ENCODE measurements at places on chromosomes 7 and 10. TPM values are rescaled to one million over a fixed set of nuclear protein-coding genes. Genes with fewer than 3 reads are reported as not detected.
A peak's percentile ranks its signal among the peaks of the same experiment; 100 is the strongest.

GRCh38 chr7:71198391-71198790, 66.4 kb downstream of the GALNT17 start:
- no peaks in the 10 kb centered on the region for H3K4me1 ChIP-seq
- no peak for DNase-seq
- no peaks in the 10 kb centered on the region for H3K27me3 ChIP-seq
- no peaks in the 10 kb centered on the region for H3K36me3 ChIP-seq
- H3K27ac ChIP-seq, result no peak overlapping the region
- H3K4me3 ChIP-seq, result no peak overlapping the region

- no peaks in the 10 kb centered on the region for H3K4me1 ChIP-seq
- H3K36me3 ChIP-seq, result no peaks in the 10 kb centered on the region
- H3K27me3 ChIP-seq, result no peaks in the 10 kb centered on the region
- no peak overlapping the region for H3K4me3 ChIP-seq
Measured at GRCh38 chr7:47659664-47660462, 78.0 kb upstream of the TNS3 start.

GRCh38 chr10:71765176-71765904, 8.0 kb downstream of the VSIR start:
- DNase-seq, result no peak
- H3K36me3 ChIP-seq, result peaks cover 41% of the 10 kb centered on the region
- peak overlapping the region; percentile 94 for H3K27ac ChIP-seq

DNA sequence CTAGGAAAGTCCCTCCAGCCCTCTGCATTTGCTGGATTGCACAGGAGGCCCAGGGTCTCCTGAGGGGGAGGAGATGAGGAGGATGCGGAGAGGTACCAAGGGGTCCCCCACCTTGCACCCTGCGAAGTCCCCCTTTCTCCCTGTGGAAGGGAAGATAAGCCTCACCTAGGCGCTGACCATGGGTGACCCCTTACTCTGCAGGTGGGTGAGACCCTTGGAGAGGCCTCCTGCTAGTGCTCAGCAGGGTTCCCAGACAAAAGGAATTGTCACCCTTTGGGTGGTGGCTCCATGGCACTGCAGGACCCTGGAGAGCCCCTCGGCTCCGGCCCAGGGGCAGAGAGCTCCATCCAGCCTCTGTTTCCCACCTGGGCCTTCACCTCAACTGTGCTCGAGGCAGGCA, 107.0 kb upstream of the RET start:
- H3K27me3 ChIP-seq, result peaks cover 26% of the 10 kb centered on the region
- H3K4me1 ChIP-seq, result no peaks in the 10 kb centered on the region
- no peak overlapping the region for H3K4me3 ChIP-seq
- no peaks in the 10 kb centered on the region for H3K36me3 ChIP-seq

GRCh38 chr7:42107484-42108240, 129.3 kb downstream of the GLI3 start:
- H3K4me1 ChIP-seq, result peaks cover 61% of the 10 kb centered on the region
- H3K36me3 ChIP-seq, result no peaks in the 10 kb centered on the region
- H3K27me3 ChIP-seq, result no peaks in the 10 kb centered on the region
- no peak for DNase-seq

DNA sequence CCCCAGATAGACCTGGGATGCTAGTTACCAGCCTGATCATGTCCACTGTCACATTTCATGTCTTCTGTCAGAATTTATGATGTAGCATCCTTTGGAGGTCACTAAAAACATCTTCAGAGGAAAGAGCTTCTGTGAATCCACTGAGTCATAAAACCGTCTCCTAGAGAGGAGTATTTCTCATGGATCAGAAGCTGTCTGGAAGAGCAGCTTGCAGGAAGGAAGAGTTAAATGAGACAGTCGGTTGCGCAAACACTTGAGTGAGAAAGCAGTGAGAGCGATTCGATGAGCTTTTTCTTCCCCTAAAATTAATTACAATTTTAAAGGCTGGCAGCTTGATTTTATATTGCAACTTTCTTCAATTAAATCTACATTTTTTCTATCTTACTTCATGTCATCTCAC, 47.2 kb upstream of the WDR11 start:
- H3K4me1 ChIP-seq, result no peaks in the 10 kb centered on the region
- H3K36me3 ChIP-seq, result no peaks in the 10 kb centered on the region
- no peak overlapping the region for H3K27ac ChIP-seq
- H3K4me3 ChIP-seq, result no peak overlapping the region
- DNase-seq, result no peak

DNA sequence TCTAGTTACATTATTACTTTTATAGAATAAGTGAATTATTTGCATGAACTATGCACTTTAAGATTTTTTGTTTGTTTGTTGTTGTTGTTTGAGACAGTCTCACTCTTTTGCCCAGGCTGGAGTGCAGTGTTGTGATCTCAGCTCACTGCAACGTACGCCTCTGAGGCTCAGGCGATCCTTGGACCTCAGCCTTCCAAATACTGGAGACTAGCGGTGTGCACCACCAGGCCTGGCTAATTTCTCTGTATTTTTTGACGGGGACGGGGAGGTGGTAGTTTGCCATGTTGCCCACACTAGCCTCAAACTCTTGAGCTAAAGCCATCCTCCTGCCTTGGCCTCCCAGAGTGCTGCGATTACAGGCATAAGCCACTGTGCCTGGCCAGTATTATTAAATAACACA, 29.2 kb downstream of the KCND2 start:
- no peak for DNase-seq
- no peaks in the 10 kb centered on the region for H3K27me3 ChIP-seq
- no peaks in the 10 kb centered on the region for H3K36me3 ChIP-seq
- H3K4me1 ChIP-seq, result no peaks in the 10 kb centered on the region
- no peak overlapping the region for H3K27ac ChIP-seq

GRCh38 chr7:47149208-47149839, 432.6 kb downstream of the TNS3 start:
- H3K27ac ChIP-seq, result no peak overlapping the region
- H3K27me3 ChIP-seq, result no peaks in the 10 kb centered on the region

- H3K27me3 ChIP-seq, result no peaks in the 10 kb centered on the region
- H3K4me1 ChIP-seq, result no peaks in the 10 kb centered on the region
- no peak overlapping the region for H3K27ac ChIP-seq
- H3K36me3 ChIP-seq, result no peaks in the 10 kb centered on the region
Measured at GRCh38 chr10:88676283-88677060, 12.2 kb downstream of the LIPF start.

Gene CUBN
- 1.3 TPM for total RNA-seq

Gene LRRTM3
- 0.42 TPM for total RNA-seq

Gene CFTR
- not detected for total RNA-seq

Gene PNLIPRP2
- not detected for total RNA-seq

Gene GPNMB
- 94.9 TPM for total RNA-seq

Gene MYH16
- total RNA-seq, result not detected
